ENCODE measurements at places on chromosomes 6 and 20. TPM values are rescaled to one million over a fixed set of nuclear protein-coding genes. Genes with fewer than 3 reads are reported as not detected.

The CD109 gene
- 22.8 TPM for total RNA-seq

The CCN6 gene
- not detected for total RNA-seq

The FRS3 gene
- total RNA-seq, result 0.94 TPM

The PRSS35 gene
- total RNA-seq, result 0.56 TPM

The KCNK5 gene
- not detected for total RNA-seq

The DSP gene
- total RNA-seq, result 0.29 TPM

The SFTA2 gene
- total RNA-seq, result not detected

The PHACTR3 gene
- total RNA-seq, result not detected

The MBOAT1 gene
- 0.69 TPM for total RNA-seq

The SLC22A1 gene
- not detected for total RNA-seq

The TINAG gene
- total RNA-seq, result not detected
